ENCODE measurements at places on chromosomes 5 and 9. TPM values are rescaled to one million over a fixed set of nuclear protein-coding genes. Genes with fewer than 3 reads are reported as not detected.

STING1 gene
- total RNA-seq, result 21.3 TPM

GABRG2 gene
- 0.05 TPM for total RNA-seq

- H3K27ac ChIP-seq, result no peak overlapping the region
- peaks cover 24% of the 10 kb centered on the region for H3K27me3 ChIP-seq
- no peak for DNase-seq
Measured at GRCh38 chr9:124262649-124262972, 4.9 kb downstream of the NEK6 start.

DNA sequence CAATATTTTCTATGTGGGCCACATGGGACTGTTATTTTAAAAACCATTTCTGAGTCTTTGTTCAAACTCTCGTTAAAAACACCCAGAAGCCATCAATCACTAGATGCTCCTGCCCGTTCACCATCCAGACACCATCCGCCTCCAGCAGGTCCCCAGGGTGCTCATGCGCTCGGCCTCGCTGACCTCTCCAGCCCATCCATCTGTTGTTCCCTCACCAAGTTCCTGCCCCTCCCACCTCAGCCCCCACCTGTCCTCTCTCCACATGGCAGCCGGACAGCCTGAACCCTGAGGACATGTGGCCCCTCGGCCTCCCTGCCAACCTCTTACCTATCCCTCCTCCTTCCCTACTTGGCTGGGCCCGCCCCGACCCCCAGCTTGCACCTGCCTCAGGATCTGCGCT is 31.6 kb downstream of the NSUN2 start:
- H3K4me3 ChIP-seq, result no peak overlapping the region
- H3K4me1 ChIP-seq, result no peaks in the 10 kb centered on the region
- H3K36me3 ChIP-seq, result peaks cover 76% of the 10 kb centered on the region
- no peaks in the 10 kb centered on the region for H3K27me3 ChIP-seq

DNA sequence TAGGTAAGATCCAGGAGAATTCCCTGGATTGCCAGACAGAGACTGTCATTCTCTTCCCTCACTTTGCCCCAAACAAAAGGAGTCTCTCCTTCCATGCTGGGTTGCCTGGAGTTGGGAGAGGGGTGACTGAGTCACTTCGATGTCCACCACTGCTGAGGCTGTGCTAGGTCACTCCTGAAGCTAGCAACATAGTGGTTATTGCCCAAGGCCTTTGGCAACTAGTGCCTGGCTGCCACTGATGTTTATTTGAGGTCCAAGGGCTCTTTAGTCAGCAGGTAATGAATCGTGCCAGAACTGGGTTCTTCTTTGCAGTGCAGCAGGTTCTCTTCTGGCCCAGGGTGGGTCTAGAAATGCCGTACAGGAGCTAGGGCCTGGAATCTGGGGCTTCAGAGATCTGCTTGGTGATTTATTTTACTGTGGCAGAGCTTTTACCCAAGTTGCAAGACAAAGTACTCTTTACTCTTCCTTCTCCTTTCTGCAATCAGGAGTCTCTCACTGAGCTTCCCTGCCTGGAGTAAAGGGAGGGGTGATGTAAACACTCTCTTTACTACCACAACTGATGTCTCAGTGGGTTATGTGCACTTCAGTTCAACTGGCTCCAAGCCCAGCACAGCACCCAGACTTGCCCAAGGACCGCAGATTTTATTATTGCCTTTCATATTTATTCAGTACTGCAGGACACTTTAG is 155.7 kb upstream of the SH3GL2 start:
- H3K4me1 ChIP-seq, result no peaks in the 10 kb centered on the region
- H3K27ac ChIP-seq, result no peak overlapping the region
- no peaks in the 10 kb centered on the region for H3K36me3 ChIP-seq

GRCh38 chr5:101531026-101531425 is 627.9 kb upstream of the ST8SIA4 start:
- no peak overlapping the region for H3K27ac ChIP-seq
- no peak overlapping the region for H3K4me3 ChIP-seq
- H3K36me3 ChIP-seq, result no peaks in the 10 kb centered on the region
- DNase-seq, result no peak
- no peaks in the 10 kb centered on the region for H3K4me1 ChIP-seq

GRCh38 chr9:93254806-93255493 is 71.0 kb downstream of the WNK2 start:
- no peaks in the 10 kb centered on the region for H3K27me3 ChIP-seq
- H3K36me3 ChIP-seq, result no peaks in the 10 kb centered on the region
- H3K4me3 ChIP-seq, result no peak overlapping the region
- no peak overlapping the region for H3K27ac ChIP-seq
- peaks cover 16% of the 10 kb centered on the region for H3K4me1 ChIP-seq
- DNase-seq, result no peak

ANKRD18B gene
- total RNA-seq, result 1.0 TPM

- H3K4me3 ChIP-seq, result no peak overlapping the region
- H3K4me1 ChIP-seq, result no peaks in the 10 kb centered on the region
Measured at GRCh38 chr5:66972004-66972403, 224.6 kb downstream of the CD180 start.

DNA sequence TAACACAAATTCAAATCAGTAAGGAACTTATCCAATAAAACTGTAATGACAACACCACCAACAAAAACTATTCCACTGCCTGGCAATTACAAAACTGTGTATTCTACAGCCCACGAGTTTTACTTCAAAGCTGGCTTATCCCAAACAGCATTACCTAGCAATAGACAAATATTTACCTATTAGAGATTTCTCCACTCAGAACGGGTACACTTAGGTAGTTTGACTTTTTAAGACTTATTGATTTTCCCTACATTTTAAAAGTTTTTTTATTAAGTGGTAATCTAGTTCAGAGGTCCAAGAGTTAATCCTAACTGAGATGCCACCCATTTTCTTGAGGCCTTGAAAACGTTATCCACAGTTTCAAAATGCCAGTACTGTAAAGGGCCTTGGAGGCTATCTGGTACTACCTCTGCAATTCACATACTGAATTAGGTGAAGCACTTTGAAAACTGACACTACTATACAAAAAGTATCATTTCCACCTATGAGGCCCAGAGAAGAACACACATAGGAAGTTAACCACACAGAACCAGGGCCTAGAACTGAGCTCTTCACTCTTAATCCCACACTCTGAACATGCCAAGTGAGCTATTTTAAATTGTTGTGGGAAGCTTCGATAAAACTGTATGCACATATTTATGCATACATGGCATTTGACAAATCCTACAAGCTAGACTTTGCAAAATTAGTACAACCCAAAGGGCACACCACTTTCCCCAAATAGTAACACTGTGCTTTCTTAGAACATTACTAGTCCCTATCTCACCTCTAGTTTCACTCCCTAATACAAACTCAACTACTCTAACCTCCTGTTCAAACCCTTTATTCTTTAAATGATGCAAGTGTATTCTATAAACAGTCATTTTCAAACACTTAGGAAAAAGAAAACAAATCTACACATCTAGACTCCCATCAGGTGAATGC is 2.1 kb downstream of the NADK2 start:
- no peak for DNase-seq
- peaks cover 21% of the 10 kb centered on the region for H3K4me1 ChIP-seq
- H3K27ac ChIP-seq, result peak overlapping the region; percentile 46
- no peaks in the 10 kb centered on the region for H3K27me3 ChIP-seq

DNA sequence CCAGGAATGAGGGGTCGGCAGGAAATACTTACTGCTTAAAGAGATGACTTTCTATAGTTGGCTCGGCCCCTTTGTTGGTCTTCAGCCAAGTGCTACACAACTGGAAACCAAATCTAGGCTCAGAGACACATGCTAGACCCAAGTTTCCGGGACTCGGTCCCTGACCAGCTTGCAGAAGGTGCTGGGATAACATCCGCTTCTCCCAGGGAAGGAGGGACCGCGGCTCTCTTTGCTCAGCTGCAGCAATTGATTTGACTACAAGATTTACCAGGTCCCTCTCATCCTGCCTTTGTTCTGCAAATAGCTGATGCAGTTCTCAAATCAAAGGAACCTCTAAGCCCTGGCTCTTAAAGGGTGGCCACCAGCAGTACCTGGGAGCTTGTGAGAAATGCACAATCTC is 314.7 kb downstream of the MLLT3 start:
- no peaks in the 10 kb centered on the region for H3K36me3 ChIP-seq
- H3K4me3 ChIP-seq, result no peak overlapping the region
- no peak overlapping the region for H3K27ac ChIP-seq
- H3K4me1 ChIP-seq, result no peaks in the 10 kb centered on the region
- no peaks in the 10 kb centered on the region for H3K27me3 ChIP-seq

DNA sequence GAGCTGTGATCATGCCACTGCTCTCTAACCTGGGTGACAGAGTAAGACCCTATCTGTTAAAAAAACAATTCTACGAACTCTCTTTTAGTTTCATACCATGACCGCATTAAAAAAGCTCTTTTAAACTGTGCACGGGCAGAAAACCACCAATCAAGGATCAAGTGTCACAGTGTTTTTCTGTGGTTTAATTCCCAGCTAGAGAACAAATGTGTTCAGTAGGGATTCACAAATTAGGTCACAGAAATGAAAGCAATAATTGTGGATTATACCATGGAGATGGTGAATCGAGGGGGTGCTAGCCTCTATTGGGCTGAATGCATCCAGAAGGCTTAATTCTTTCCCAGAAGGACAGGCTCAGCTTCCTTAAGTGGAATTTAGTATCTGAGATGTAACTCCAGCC is 79.1 kb downstream of the ATG10 start:
- no peaks in the 10 kb centered on the region for H3K27me3 ChIP-seq
- no peak overlapping the region for H3K27ac ChIP-seq
- DNase-seq, result no peak
- H3K4me3 ChIP-seq, result no peak overlapping the region
- no peaks in the 10 kb centered on the region for H3K36me3 ChIP-seq

LCN10 gene
- 1.2 TPM for total RNA-seq

PRR16 gene
- total RNA-seq, result 0.05 TPM

AHRR gene
- 0.52 TPM for total RNA-seq

DNA sequence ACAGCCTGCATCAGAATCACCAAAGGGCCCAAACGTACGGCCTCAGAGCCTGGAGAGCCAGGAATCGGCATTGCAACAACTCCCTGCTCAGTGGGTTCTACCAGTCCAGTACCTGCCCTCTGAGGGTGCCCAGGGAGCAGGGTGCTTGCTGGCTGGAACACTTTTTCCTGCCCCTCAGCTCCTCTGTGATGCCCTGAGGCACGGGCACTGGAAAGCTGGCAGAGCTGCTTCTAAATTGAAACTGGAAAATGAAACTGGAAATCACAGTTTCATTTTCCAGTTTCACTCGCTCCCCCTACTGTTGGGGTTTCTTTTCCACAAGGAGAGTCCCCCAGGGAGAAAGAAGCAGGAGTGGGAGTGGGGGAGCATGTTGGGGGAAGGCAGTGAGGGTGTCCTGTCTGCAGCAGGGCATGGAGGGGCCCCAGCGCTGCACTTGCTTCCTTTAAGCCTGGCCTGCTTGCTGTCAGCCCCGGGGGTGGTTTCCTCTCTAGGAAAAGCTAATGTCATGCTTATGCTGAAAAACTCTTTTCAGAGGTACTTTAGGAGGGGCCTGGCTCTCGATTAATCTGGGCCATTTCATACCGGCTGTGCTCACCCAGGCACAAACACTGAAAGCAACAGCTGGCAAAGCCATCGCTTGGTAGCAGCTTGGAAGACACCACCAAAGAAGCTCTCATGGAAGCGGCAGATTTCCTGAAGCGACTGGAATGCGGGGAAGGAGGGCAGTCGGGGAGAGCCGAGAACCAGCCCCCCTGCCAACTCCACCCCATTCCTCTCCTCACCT is 26.2 kb downstream of the IRF1 start:
- peak overlapping the region; percentile 18 for H3K4me3 ChIP-seq
- H3K36me3 ChIP-seq, result peaks cover 21% of the 10 kb centered on the region
- H3K27me3 ChIP-seq, result no peaks in the 10 kb centered on the region
- no peak for DNase-seq
- peaks cover 64% of the 10 kb centered on the region for H3K4me1 ChIP-seq

DNA sequence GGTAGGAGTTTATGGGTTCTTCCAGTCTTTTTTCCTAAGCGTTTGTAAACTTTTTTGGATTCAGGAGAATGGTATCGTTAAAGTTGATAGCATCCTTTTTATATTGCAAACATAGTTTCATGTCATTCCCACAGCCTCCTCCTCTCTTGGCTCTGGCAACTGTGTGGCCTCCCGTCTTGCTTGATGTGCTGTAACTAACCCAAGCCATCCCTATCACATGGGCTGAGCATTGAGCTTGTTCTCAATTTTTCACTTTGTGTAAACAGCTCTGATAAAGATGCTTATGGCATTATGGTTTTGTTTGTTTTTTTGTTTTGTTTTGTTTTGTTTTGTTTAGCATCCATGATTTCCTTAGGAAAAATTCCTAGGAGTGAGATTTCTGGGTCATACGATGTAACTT is 4.6 kb downstream of the STKLD1 start:
- no peaks in the 10 kb centered on the region for H3K36me3 ChIP-seq
- no peak overlapping the region for H3K4me3 ChIP-seq
- H3K27ac ChIP-seq, result no peak overlapping the region
- H3K27me3 ChIP-seq, result peaks cover 5% of the 10 kb centered on the region
- DNase-seq, result no peak

BNC2 gene
- total RNA-seq, result 3.9 TPM

DNA sequence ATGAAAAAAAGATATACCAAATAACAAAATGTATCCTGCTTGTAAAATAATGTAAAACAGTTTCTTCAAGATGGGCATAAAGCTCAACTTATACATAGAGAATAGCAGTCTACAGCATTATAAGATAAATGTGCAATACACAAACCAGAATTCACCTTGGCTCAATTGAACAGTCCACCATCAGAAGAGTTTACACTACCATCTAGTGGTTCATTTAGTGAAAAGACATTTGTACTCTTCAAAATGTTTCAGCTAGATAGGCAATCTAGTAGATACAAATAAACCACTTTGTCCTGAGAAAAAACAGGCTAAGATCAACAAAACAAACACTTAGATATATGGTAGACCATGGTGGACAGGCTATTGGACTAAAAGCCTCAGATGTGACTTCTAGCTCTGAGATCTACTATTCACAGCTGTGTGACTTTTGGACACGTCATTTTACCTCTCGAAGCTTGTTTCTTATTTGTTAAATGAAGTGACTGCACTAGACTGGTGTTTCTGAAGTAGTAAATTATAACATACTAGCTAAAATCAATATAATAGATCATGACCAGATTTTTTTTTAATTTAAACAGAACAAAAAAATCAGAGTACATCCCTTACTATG is 22.1 kb upstream of the TPD52L3 start:
- no peaks in the 10 kb centered on the region for H3K4me1 ChIP-seq
- DNase-seq, result no peak
- H3K4me3 ChIP-seq, result no peak overlapping the region
- H3K27me3 ChIP-seq, result no peaks in the 10 kb centered on the region

- H3K4me1 ChIP-seq, result no peaks in the 10 kb centered on the region
- no peaks in the 10 kb centered on the region for H3K27me3 ChIP-seq
- H3K27ac ChIP-seq, result no peak overlapping the region
- H3K4me3 ChIP-seq, result no peak overlapping the region
- no peaks in the 10 kb centered on the region for H3K36me3 ChIP-seq
- no peak for DNase-seq
Measured at GRCh38 chr5:27388755-27389154, 350.4 kb upstream of the CDH9 start.

GRCh38 chr9:95268681-95269080 is 48.8 kb downstream of the FANCC start:
- no peaks in the 10 kb centered on the region for H3K4me1 ChIP-seq
- no peaks in the 10 kb centered on the region for H3K36me3 ChIP-seq
- DNase-seq, result no peak
- H3K27ac ChIP-seq, result no peak overlapping the region
- no peak overlapping the region for H3K4me3 ChIP-seq

PCDHB5 gene
- 0.38 TPM for total RNA-seq

CBY3 gene
- 0.19 TPM for total RNA-seq

GRCh38 chr5:159972538-159973362 is 36.2 kb upstream of the TTC1 start:
- H3K27ac ChIP-seq, result no peak overlapping the region
- H3K27me3 ChIP-seq, result peaks cover 44% of the 10 kb centered on the region
- peaks cover 5% of the 10 kb centered on the region for H3K4me1 ChIP-seq
- DNase-seq, result no peak

- no peak overlapping the region for H3K27ac ChIP-seq
- H3K36me3 ChIP-seq, result no peaks in the 10 kb centered on the region
- no peak for DNase-seq
- H3K4me3 ChIP-seq, result no peak overlapping the region
- H3K27me3 ChIP-seq, result no peaks in the 10 kb centered on the region
Measured at GRCh38 chr5:142193114-142193428, 84.5 kb downstream of the NDFIP1 start.
